Posterior cingulate gyrus (tissue), 11 donors: ENCODE measurements at places on chromosomes 3 and 15.

- DNase-seq: no peak
Measured at GRCh38 chr3:61452535-61453090, 108.8 kb upstream of the PTPRG start.

DNA sequence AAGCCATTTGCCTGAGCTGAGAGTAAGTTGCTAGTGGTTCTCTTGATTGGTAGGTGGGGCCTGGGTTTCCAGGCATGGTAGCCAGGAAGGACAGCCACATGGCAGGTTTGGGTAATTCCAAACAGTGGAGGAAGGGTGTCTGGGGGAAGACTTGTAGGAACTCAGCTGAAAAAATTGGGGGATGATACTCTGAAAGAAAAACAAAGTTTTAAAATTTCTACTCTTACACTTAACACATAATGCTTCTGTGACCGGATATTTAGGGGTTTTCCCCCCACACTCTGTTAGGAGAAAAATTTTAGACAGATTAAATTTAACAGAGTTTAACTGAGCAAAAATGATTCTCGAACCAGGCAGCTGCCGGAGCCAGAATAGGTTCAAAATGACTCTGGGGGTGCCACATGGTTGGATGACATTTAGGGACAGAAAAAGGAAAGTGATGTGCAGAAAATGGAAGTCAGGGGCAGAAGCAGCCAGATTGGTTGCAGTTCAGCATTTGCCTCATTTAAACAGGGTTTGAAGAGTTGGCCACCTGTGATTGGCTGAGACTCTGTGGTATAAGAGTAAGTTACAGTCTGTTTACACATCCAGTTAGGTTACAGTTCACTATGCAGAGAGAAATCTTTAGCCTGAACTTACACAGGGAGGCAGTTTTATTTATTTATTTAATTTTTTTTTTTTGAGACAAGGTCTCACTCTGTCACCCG, 8.1 kb downstream of the B2M start:
- no peak for DNase-seq

DNA sequence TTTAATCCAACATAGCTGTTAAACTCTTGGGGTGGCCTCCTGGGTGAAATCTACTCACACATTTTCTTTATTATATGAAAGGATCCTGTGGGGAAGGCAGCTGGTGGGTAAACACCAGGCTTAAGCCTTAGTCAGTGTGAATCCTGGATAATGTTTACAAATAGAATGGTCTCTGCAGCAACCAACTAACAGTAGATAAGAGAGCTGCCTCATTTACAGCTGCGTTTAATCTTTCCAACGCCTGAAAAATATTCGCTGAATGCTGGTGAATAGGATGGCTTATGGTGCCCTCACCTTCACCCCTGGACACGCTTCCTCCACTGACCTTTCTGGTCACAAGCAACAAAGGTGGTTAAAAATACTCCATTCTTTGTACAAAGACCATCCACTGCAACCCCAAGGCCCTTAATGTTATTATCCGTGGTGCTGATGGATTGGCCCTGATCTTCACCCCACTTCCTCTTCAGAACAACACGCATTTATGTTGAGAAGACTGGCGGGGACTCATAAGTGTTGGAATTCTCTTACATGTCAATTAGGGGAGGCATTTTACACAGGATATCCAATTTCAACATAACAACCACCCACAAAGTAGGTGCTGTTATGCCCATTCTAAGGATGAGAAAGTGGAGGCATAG, 120.0 kb upstream of the FRMD4B start:
- no peak for DNase-seq

DNA sequence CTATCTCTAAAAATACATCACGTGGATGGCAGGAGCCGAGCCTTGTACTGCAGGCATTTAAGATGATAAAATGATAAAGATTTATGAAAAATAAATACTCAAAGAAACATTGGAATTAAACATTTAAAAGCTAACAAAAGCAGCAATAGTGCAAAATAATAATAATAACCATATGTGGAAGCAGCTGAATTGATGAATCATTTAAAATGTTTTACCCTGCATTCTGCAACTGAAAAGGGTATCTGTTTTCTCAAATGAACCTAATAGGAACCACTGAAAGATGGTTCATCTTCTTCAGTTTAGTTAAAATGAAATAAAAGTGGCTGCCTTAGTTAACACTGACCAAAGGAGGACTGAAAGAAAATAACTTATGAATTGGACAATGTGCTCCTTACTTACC, 436.1 kb downstream of the TUSC7 start:
- no peak for DNase-seq

- DNase-seq: no peak
Measured at GRCh38 chr3:54376939-54377578, 254.7 kb downstream of the CACNA2D3 start.
